Renal cortical epithelial cell (primary cell): ENCODE measurements at places on chromosomes 1 and 21. TPM values are rescaled to one million over a fixed set of nuclear protein-coding genes. Genes with fewer than 3 reads are reported as not detected.

DNA sequence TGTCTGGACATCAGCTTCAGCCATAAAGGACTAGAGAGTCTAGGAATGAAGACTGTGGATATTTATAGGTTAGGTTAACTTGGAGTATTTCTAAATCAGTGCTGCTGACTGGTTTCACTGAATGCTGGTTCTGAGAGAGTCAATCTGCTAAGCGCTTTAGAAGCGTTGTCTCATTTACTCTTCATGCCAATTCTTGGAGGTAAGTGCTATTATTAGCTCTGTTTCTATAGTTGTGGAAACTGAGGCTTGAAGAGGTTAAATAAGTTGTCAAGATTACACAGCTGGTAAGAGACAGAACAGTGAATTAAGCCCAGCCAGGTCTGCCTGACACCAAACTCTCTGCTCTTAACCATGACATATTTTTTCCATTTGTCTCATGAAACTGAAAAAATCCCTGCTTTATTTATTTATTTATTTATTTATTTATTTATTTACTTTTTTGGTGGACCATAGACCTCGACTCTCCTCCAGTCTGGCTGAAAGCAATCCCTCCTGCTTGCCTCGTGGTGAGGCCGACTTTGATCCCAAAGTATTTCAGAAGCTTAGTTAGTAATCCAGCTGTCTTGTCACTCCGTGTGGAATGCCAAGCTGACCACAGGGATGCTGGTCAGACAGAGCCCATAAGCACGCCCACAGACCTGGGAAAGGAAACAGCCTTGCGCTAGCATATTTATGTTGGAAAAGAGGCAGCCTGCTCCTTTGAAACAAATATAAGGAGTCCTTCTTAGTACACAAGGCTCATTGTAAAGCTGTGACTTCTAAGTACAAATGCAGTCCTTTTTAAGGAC is 16.9 kb downstream of the NTMT2 start:
- DNase-seq = peak; percentile 73

DNA sequence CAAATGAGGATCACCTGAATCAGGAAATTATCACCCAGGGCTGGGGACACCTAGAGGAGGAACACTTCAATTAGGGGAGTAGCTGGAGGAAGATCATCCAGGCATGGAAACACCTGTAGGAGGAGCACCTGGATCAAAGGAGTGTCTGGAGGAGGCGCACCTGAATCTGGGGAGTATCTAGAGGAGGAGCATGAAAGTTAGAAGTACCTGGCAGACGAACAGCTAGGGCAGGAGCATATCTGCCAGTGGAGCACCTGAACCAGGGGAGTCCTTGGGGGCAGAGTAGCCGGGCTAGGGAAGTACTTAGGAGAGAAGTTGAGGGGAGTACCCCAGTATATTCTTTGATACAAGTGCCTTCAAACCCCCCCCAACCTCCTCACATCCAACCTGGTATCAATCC is 1.3 kb downstream of the C1orf210 start:
- DNase-seq = no peak

- DNase-seq = peak; percentile 50
Measured at GRCh38 chr1:44437107-44437716, 32.2 kb downstream of the RNF220 start.

- peak; percentile 81 for DNase-seq
Measured at GRCh38 chr1:209364716-209365115, 218.8 kb upstream of the CAMK1G start.

DNA sequence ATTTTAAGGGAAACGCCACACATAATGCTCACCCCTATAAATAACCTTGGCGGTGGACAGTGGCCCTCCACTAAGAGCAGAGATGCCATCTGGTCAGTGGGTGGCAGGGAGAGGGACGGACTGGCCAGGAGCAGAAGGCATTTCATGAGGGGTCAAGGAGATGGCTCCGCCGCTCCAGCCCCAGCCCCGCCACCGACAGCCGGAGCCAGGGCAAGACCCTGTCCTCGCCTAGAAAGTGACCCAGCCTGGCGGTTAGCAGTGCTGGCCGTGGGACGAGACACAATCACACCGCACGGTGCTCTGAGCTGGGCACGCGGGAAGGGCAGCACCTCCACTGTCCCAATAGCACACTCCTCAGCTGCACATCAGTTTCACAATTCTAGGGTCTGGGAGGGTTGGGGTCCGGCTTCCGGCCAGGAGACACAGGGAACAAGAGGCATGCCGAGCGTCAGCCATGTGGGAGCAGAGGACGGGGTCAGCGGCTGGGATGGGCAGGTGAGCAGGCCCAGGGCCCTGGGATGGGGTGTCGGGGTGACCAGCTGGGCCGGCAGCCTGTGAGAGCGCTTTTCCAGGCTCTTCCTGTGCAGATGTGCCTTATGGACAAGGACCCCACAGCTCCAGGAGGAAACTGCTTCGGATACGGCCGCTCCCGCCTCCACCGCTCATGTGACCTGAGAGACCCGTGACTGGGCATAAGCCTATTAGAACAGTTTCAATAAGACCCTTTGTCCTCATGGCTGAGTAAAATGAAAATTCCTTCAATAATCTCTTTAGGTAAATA is 5.7 kb downstream of the SLC19A1 start:
- no peak for DNase-seq

DNA sequence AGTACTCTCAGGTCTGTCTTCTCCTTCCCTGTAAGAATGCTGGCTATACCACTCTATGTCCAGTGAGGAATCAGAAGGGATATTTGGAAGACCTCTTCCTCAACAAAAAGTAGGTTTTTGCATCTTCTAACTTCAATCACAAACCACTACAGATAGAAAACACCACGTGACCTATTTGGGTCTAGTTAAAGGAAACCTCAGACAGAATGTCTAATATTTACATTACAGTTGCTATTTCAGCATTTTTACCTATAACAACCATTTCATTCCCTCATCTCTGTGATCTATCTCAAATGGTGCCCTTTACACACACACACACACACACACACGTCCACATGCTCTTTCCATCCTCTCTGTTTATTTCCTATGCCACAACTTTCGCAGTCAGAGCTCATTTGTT is 7.9 kb upstream of the ADORA3 start:
- no peak for DNase-seq

DNA sequence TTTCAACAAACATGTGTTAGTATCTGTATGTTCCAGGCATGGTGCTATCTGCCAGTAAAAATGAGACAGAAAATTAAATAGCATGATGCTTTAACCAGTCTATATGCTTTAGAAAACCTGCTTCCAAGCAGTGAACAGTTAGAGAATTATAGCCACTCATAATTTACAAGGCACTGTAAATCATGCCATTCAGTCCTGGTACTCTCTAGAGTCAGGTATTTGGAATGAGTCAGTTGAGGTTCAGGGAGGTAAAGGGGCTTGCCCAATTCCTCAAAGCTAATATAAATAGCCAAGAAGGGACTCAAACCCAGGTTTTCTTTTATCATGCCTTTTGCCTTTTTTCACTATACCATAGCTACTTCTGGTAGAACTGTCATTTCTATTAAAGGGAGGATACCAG is 184.4 kb downstream of the NFIA start:
- DNase-seq = peak; percentile 50

DNA sequence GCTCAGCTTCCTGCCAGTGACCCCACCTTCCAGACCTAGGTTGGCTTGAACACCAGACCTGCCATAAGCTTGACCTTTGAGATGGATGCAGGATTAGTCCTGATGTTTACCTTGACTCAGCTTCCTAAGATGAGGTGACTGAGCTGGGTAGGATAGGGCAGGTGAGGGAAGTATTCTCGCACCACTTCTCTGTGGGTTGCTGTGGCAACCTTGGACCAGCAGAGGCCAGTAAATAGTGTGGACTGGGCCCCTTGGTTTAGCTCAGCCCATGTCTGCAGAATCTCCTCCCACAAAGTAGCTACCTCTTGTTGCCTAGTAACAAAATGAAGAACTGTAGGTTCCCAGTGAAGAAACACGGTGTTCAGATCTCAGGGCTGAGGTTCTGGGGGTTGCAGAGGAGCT is 8.4 kb downstream of the RPS6KA1 start:
- DNase-seq = peak; percentile 28

DNA sequence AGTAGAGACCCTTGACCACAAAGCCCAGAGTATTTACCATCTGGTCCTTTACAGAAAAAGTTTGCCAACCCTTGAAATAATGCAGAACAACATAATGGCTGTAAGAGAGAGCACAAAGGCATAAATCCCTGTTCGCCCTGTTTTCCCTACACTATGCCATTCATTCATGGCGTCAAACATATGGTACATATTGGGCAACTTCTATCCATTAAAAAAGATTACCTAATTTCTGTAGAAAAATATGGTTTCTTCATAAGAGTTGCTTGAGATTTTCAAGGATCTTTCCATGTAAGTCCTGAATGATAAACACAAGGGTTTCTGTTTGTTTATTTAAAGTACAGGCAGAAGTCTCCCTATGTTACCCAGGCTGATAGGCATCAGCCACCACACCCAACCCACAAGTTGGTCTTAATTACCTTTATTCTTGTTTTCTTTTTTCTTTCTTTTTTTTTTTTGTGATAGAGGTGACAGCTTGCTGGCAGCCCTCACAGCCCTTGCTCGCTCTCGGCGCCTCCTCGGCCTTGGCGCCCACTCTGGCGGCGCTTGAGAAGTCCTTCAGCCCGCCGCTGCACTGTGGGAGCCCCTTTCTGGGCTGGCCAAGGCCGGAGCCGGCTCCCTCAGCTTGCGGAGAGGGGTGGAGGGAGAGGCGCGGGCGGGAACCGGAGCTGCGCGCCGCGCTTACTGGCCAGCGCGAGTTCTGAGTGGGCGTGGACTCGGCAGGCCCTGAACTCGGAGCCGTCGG is 68.3 kb upstream of the NR5A2 start:
- no peak for DNase-seq

DNA sequence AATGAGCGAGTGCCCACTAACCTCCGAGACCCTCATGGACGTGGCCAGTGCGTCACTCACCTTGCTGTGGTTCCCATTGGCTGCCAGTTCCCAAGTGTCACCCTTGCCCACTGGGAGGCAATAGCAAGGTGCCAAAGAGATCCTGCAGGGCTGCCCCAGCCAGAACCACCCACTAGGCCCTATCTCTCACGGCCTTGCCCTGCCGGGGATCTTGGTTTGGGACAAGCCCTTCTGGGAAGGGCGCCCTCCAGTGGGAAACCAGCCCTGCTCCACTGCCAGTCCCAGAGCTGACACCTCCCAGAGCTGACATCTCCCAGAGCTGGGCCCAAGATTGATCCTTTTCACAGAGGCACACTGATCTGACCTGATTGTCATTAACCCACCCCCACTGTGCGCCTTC is 2.1 kb upstream of the SELENON start:
- no peak for DNase-seq

DNA sequence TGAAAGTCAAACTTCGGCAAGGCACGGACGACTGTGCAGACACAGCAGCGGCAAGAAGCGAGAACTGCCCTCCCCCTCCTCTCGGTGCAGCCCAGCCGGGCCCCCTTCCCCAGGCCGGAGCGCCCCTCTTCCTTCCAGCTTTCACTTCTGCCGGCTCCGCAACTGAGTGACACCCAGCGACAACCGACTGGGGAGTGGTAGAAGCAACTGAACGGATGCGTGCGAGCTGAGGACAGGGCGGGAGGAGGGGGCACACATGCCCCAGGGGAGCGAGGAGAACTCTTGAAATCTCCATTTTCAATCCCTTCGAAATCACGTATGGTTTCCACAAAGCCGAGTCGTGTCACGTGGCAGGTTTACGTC is 146.6 kb downstream of the PGBD5 start:
- DNase-seq = no peak

DNA sequence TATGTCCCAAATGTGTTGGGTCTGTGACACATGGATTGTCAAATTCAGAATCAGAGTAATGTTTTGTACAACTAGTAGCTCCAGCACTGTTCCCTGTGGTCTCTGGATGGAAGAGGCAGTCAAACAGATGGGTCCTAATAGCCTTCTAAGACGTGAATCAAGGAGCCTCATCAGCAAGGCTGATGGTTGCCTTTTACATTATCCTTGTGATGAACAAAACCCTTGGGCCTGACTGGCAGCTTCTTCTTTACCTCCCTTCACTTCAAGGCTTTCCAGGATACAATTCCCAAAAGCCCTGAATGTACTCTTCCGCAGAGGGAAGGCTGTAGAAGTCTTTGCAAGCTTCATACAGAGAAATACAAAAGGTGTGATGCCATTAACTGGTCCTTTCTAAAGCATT is 633.3 kb downstream of the USP25 start:
- DNase-seq = no peak

DNA sequence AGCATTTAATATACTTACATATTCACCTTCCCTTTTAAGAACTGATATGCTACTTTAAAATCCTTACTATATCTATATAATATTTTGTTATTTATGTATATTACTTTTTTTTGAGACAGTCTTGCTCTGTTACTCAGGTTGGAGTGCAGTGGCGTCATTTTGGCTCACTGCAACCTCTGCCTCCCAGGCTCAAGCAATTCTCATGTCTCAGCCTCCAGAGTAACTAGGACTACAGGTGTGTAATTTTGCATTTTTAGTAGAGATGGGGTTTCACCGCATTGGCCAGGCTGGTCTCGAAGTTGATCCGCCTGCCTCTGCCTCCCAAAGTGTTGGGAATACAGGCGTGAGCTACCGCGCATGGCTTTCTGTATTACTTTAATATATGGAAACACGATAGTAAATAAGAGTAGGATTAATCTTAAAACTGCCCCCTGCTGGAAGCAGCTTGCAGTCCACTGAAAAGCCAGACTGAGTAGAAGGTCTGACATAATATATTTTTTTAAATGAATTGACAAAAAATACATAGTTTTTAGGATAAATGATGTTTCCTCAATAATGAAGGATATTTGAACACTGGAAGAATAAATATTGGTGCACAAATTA is 24.4 kb downstream of the RCAN3 start:
- no peak for DNase-seq

GRCh38 chr1:212637902-212638301 is 29.3 kb downstream of the ATF3 start:
- no peak for DNase-seq

DNA sequence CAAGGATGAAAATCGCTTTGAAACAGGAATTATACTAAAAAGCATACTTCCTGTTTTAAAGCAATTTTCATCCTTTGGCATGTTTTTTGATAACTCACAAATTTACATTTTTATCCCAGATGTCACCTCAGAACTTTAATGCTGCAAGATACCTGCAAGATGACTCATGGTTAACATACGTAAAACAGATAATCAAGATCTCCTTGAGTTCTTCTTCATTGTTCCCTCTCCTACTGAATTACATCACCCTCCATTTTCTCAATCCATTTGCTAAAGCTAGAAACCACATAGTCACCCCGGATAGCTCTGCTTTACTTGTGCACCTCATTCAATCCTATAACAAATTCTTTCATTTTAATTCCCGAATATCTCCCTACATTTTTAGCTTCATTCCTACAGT is 1114.2 kb downstream of the PLA2G4A start:
- DNase-seq = no peak

- DNase-seq = no peak
Measured at GRCh38 chr21:42685036-42685435, 31.6 kb downstream of the PDE9A start.

Gene COL8A2
- total RNA-seq = 0.69 and 2.7 TPM in 2 replicates

Gene SPRR2G
- not detected in 2 replicates for total RNA-seq

Gene BLACAT1
- 0.65 and 1.0 TPM in 2 replicates for total RNA-seq

Gene CDCA8
- total RNA-seq = 1.3 and 6.8 TPM in 2 replicates

Gene SELP
- not detected in 2 replicates for total RNA-seq

Gene AGT
- total RNA-seq = 1.2 and 2.9 TPM in 2 replicates

Gene RUNX3
- total RNA-seq = 0.05 TPM in 1 of 2 replicates, not detected in the other

Gene GPR161
- 10.4 and 20.0 TPM in 2 replicates for total RNA-seq

Gene LENEP
- 0.60 TPM in 1 of 2 replicates, not detected in the other for total RNA-seq

Gene GPR3
- total RNA-seq = 0.25 TPM in 1 of 2 replicates, not detected in the other

Gene HPDL
- total RNA-seq = 0.30 and 0.52 TPM in 2 replicates
